ENCODE measurements at places on chromosomes 3 and 15. TPM values are rescaled to one million over a fixed set of nuclear protein-coding genes. Genes with fewer than 3 reads are reported as not detected.
A peak's percentile ranks its signal among the peaks of the same experiment; 100 is the strongest.

Gene BOC
- 1.0 TPM for total RNA-seq

Gene FBXL2
- total RNA-seq, result 10.8 TPM

Gene TMEM266
- not detected for total RNA-seq

Gene CADPS
- not detected for total RNA-seq

Gene TRPC1
- 6.9 TPM for total RNA-seq

Gene SLC51A
- total RNA-seq, result 0.12 TPM

Gene P2RY12
- total RNA-seq, result not detected

Gene CASR
- total RNA-seq, result not detected

GRCh38 chr3:24682141-24682547, 187.5 kb upstream of the THRB start:
- DNase-seq, result no peak

GRCh38 chr15:39695793-39696192, 86.8 kb downstream of the FSIP1 start:
- no peak for DNase-seq

DNA sequence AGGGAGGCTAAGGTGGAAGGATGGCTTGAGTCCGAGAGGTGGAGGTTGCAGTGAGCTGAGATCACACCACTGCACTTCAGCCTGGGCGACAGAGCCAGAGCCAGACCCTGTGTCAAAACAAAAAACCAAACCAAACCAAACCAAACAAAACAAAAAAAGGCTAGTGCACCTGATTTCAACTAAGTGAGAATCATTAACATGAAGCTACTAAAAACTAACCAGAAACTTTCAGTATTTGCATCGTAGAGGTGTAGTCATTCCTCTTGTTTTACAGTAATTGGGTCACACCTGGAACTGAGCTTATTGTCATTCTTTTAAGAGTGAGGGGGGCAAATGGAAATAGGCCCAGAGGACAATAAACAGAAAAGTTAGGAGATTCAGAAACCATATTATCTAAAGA, 58.5 kb downstream of the ST6GAL1 start:
- DNase-seq, result no peak

- DNase-seq, result no peak
Measured at GRCh38 chr3:69688400-69688799, 50.9 kb upstream of the MITF start.

GRCh38 chr15:33154351-33155166, 40.0 kb downstream of the FMN1 start:
- peak; percentile 92 for DNase-seq

GRCh38 chr15:40282147-40282868, 556 bp downstream of the ANKRD63 start:
- DNase-seq, result no peak

DNA sequence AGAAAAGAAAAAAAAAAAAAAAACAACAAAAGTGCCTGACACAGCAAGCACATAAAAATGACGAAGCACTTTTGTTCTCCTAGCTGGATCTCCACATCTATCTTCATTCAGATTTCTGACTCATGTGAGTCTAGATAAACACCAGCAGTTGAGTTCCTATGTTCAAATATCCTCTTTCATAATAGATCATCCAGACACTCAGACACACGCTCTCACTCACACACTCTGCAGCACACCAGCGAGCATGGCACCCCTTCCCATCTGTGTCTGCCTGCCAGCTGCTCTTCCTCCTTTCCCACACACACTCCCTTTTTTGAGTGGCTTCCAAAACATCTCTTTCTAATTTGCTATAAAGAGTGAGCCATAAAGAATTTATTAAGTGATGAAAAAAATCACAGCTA, 19.8 kb upstream of the CELF6 start:
- no peak for DNase-seq

DNA sequence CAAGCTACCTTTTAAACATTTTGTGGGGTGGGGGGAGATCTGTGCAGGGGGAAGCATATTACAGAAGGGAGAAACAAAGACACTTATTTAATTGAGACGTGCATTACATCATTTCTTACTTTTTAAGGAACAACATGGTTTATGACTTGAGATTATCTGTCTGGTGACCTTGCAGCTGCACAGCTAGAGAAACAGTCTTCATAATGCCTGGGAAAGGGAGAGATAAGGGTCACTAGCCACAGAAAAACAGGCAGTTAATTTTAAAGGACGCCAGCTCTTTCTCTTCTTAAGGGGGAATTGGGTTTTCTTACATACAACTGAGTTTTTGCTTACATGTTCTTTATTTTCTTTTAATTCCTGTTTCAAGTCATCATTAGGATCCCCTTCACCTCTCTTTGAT, 147.9 kb downstream of the SST start:
- no peak for DNase-seq

DNA sequence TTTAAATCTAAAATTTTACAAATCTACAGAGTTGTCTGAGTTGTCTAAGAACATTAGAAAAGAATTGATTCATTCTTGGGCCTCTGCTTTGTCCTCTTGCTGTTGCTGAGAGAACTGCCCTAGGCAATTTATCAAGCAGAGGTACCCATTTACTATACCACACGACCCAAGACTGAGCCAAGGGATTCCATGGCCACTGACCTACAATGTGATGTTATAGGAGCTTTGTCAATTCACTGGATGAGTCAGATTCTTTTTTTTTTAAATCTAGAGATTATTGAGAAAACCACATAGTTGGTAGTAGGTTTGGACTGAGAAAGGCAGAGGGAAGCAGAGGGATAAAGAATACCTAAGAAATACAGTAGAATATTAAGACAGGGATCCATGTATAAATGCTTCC, 55.3 kb downstream of the TRAT1 start:
- no peak for DNase-seq

DNA sequence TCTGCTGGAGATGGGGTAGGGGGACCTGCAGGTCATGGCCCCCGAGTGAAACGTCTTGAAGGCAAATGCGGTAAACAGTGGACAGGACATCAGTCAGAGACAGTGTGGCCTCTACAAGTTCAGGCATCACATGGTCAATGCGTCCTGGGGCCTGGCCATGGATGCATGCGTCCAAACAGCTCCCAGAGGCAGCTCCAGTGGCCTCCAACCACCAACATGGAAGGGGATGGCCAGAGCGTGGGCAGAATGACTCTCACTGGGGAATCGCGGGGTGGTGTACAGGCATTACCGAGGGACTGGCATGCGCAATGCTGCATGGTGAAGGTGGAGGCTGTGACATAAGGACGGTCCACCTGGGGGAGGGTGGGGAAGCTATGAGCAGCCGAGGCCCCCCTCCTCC, 35.6 kb upstream of the IQSEC1 start:
- no peak for DNase-seq

- no peak for DNase-seq
Measured at GRCh38 chr15:27831384-27832236, 267.5 kb downstream of the OCA2 start.

- DNase-seq, result no peak
Measured at GRCh38 chr3:122665226-122665786, 15.3 kb upstream of the PARP14 start.

Measured in epithelial cell of proximal tubule (primary cell).